ENCODE measurements at places on chromosomes 12 and 14. TPM values are rescaled to one million over a fixed set of nuclear protein-coding genes. Genes with fewer than 3 reads are reported as not detected.

The MYO1H gene
- total RNA-seq, result not detected

The ALDH2 gene
- 2.0 TPM for total RNA-seq

The RPL36AL gene
- total RNA-seq, result 184 TPM

The EPYC gene
- not detected for total RNA-seq

The MEG3 gene
- not detected for total RNA-seq

The RGS6 gene
- total RNA-seq, result 1.5 TPM

The MGST1 gene
- total RNA-seq, result not detected

The C12orf54 gene
- not detected for total RNA-seq

The RIMKLB gene
- total RNA-seq, result 1.4 TPM

The GXYLT1 gene
- 11.5 TPM for total RNA-seq

The GALNT9 gene
- 0.34 TPM for total RNA-seq

The KDM2B gene
- 64.2 TPM for total RNA-seq

The SYT10 gene
- not detected for total RNA-seq

The PTCSC3 gene
- not detected for total RNA-seq

The NTN4 gene
- total RNA-seq, result 0.06 TPM

The KLRD1 gene
- not detected for total RNA-seq

The MMP14 gene
- total RNA-seq, result 1.5 TPM

The POTEG gene
- total RNA-seq, result not detected

The DHRS2 gene
- 17.7 TPM for total RNA-seq

The SYT1 gene
- not detected for total RNA-seq

The ARHGEF25 gene
- 1.5 TPM for total RNA-seq

The SLCO1B1 gene
- not detected for total RNA-seq

The ZFHX2 gene
- total RNA-seq, result 2.3 TPM

The CLMN gene
- total RNA-seq, result 5.3 TPM

The BATF gene
- total RNA-seq, result 211 TPM

The LRIG3 gene
- total RNA-seq, result not detected

The CLEC4D gene
- not detected for total RNA-seq

The KRT73 gene
- not detected for total RNA-seq

The PRPH gene
- not detected for total RNA-seq

The RTL1 gene
- total RNA-seq, result not detected

The EMP1 gene
- total RNA-seq, result 36.7 TPM

The CIROP gene
- not detected for total RNA-seq

The KRT82 gene
- not detected for total RNA-seq

The PLA2G1B gene
- not detected for total RNA-seq

The FLRT2 gene
- not detected for total RNA-seq

The MIPOL1 gene
- total RNA-seq, result 1.5 TPM

The SMOC1 gene
- total RNA-seq, result not detected

The COPZ1 gene
- 75.4 TPM for total RNA-seq

The ANO2 gene
- not detected for total RNA-seq

The STON2 gene
- 0.64 TPM for total RNA-seq

The TAS2R46 gene
- total RNA-seq, result 1.8 TPM

The IL26 gene
- total RNA-seq, result 8.0 TPM

The MYF6 gene
- not detected for total RNA-seq

All from activated T-helper 17 cell treated with anti-CD3 and anti-CD28 coated beads, Interleukin-2, amount 50 U/mL, for 72 hours (primary cell).